NCI-H226 (cell line): ENCODE measurements at places on chromosomes 5 and 9.

DNA sequence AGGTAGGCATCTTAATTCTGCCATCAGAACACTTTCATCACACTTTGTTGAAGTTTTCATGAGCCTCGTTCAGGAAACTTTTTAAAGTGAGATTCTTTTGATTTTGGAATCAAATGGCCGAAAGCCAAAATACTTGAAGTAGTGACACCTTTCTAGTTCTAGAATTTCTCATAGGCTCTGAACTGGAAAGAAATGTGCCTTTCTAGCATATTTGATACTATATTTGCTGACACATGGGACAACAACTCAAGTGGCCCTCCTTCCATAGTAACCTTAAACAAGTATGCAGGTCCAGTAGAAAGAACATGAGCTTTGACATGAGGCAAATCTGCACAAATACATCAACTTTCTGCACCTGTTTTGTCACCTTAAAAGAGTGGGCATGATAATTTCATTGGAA, 22.0 kb upstream of the DMRTA1 start:
- DNase-seq, result no peak

GRCh38 chr9:87643107-87643650, 82.7 kb upstream of the CTSL start:
- DNase-seq, result no peak

GRCh38 chr9:90961375-90961774, 159.8 kb downstream of the SYK start:
- no peak for DNase-seq

DNA sequence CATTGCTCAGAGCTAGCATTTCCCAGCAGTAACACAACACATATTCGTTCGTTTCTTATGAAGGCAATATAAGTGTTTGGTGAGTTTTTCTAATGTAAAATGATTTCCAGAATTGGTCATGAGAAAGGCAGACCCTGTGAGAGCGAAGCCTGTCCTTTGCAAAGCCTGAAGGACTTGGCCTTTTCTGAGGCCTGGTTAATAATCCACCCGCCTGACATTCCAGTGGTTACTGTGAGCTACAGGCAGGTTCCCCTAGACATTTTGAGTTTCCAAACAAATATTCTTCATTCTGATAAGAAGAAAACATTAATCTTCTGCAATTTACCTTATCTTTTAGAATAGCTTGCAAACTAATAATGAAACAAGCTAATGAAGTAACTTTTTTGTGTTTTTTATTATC, 38.0 kb downstream of the ADAMTS16 start:
- peak; percentile 31 for DNase-seq

DNA sequence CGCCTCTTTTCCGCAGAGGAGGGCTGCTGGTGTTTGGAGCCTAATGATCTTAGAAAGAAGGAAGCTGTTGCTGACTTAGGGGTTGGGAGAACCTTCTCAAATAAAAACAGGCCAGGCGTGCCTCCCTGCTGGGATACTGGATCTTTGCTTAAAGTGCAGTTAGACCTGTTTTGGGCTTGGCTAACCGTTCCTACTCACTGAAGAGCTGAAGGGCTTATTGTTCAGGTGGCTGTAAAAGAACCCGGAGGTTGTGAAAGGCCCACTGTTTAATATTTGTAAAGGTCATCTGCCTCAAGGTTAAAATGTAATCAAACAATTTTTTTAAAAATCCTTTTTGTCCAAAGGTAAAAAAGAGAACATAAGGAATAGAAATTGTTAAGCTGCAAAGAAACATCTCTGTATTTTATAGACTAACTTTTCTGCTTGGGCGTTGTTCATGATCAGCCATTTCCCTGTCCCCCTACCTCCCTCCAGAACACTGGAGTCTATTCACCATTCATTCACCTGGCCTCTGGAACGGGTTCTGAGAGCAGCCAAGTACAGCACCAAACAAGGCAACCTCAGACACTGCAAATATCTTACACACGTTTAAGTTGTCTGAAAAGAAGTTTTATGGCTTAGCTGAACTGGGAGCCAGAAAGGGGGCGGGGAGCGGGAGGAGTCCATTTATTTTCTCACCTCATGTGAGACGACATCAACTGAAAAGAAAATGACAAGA, 18.6 kb upstream of the MTMR12 start:
- DNase-seq, result no peak

DNA sequence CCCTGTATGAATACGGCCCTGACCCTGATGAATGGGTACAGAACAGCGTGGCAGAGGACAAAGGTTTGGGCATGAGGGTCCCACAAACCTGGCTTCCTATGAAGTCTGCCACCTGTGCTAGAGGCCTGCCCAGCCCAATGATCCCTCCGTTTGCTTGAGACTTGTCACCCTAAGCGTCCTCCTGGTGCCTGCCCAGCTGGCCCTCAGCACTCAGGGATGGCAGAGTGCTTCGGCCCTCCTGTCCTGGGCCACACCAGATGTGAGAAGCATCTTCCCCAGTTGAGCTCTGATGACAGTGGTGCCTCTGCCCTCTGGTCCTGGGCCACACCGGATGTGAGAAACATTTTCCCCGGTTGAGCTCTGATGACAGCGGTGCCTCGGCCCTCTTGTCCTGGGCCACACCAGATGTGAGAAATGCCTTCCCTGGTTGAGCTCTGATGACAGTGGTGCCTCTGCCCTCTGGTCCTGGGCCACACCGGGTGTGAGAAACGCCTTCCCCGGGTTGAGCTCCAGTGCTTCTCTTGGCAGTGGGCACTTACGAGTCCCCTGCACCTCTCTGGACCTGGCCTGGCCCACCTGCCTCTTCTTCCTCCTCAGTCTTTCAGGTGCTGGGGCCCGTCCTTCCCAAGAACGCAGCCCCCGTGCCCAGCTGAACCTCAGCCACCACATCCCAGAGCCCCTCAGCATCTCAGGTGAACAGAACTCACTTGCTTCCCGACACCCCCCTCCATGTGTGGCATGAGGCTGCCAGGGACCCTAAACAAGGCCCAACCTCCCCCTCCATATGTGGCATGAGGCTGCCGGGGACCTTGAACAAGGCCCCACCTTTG, 253.1 kb upstream of the IRX1 start:
- DNase-seq, result no peak
